ENCODE measurements at places on chromosomes 7 and 10.

DNA sequence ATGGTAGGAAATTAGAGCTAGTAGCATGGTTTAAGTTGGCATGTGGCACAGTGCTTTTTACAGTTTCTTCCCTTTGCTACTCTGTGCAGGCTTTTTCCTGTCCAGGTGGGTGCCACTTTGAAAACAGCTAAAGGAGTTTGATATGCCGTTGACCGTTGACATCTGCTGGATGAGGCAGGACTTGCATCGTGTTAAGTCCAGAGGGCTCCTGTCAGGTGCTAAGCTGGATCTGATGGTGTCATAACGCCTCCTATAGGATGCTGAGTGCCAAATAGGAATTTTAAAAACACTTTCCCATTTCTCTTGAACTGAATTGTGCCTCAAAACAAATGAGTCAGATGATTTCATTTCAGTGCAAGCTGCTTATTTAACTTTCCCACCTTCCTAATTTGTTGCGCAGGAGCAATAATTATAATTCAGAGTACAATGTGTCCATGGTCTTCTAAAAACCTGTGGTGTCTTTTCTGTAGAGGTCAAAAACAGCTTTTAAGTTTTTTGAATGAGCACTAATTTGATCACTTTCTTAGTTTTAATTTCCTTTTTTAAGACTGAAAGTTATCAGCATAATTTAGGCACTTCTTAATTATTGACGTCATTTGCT lies 178.3 kb downstream of the CDCA7L start:
- DNase-seq, result no peak

DNA sequence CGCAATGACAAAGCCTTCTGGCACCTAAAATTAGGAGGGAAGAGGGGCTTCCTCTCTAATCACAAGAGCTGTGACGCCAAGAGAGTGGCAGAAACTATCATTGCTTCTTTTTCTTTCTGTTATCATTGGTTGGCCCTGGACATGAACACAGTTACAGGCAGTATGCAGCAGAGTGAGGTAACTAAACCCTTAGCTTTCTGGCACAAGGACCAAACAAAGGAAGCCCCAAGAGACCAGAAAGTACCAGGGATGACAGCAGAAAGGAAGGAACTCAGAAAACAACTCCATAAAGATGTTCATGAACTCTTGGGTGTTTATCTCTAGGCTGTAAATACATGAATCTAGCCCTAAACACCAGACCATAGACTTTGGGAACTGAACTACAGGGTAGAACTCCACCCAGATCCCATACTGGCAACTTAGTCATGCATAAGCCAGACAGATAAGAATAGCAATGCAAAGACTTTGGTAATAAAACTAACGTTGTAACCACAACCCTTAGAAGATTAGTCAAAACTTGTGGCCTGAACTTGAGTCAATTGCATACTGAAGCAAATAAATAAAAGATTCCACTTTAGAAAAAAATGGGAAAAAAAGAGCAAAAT lies 195.7 kb upstream of the PTN start:
- no peak for DNase-seq

GRCh38 chr7:119606297-119606696 lies 666.7 kb upstream of the KCND2 start:
- no peak for DNase-seq

DNA sequence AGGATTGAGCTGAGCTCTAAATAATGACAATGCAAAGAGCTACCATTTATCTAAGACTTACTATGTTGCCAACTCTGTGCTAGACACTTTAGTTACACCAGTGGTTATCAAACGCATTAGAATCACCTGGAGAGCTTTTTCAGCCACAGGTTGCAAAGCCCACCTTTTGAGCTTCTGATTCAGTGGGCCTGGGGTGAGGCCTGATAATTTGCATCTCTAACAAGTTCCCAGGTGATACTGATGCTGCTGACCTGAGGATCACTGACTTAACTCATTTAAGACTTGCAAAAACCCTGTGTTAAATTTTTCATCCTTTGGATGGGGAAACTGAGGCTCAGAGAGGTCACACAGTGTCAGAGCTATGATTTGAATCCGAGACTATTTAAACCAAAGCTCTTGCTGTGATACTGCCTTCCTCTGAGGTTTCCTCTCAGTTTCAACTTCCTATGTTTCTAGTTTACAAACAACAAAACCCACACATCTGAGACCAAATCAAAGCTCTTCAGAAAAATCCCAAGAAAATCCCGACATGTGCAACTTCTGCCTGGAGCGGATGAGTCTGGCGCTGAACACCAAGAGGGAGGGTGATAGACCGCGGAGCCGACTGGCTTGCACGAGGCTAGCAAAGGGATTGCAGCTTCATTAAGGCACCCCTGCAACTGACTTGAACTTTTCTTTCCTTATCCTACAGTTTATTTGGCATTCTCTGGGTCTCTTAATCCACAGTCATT lies 124.9 kb downstream of the CYP26A1 start:
- no peak for DNase-seq

DNA sequence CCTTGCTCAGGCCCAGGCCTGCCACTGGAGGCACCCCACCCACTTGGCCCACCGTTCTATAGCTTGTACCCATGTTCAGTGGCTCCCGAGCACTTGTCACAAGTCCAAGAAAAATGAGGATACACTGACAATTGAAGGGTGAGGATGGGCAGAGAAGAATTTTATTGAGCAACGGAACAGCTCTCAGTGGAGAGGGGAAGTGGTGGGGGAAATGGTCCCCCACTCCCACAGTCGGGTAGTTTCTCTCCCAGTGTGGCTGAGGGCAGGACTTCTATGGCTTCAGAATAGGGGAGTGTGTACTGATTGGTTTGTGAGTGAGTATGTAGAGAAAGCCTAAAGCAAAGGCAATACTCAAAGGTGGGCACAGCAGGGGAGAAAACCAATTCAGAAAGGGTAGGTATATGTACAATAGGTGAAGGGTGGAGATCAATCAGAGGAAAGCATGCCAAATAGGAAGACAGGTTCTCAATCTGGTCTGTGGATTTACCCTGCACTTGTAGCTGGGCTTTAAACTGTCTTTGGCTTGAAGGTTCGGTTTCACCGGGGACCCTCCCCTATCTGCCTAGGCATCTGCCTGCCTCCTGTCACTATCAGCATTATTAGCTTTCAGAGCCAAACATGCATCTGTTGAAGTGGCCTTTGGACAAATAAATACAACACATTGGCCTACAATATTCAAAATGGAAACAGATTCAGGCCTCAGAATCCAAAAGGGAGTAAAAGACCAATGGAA lies 8.9 kb upstream of the TSPAN13 start:
- DNase-seq, result no peak
